ENCODE measurements at places on chromosomes 2 and 18.

- no peak for ATAC-seq
Observed at GRCh38 chr2:8644605-8645175, 37.2 kb upstream of the ID2 start.

DNA sequence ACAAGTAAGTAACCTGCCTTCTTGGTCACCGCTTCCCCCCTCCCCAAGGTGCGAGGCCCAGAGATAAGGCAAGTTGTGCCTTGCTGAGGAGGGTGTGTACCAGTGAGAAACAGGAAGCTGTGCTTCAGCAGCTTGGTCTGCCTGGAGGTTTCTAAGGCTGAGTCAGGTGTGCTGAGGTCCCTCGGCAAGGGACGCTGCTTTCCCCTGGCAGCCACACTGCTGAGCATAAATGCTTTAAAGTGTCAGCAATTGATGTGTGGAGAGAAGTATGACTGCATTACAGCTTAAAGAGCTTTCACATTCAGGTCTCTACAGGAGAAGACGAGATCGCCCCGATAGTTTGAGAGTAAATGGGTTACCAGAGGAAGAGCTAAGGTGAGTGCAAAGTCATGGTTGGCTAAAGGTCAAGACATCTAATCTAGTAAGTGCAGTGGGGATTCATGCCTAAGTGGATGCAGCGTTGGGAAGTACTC lies 86.9 kb downstream of the LIMS1 start:
- peak; percentile 32 for ATAC-seq

DNA sequence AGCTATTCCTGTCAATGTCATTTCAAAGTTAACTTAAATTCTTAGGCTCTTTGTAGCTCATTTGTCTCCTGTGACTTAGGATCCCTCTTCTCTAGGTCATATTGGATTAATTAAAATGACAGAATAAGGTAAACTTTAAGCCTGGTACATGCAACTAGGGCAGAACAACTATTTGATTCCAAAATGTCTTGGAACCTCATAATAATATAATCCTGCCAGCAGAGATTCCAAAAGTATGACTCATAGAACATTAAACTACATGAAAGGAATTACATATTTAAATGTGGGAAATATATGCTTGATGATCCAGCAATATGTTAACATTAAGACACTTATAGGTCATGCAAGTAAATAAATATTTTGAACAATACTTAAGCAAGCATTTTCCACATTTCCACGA lies 63.3 kb downstream of the COL3A1 start:
- ATAC-seq, result peak; percentile 77

GRCh38 chr2:100365434-100365833 lies 43.1 kb upstream of the LONRF2 start:
- ATAC-seq, result peak; percentile 37

- ATAC-seq, result no peak
Observed at GRCh38 chr2:27814758-27815157, 43.2 kb downstream of the MRPL33 start.

DNA sequence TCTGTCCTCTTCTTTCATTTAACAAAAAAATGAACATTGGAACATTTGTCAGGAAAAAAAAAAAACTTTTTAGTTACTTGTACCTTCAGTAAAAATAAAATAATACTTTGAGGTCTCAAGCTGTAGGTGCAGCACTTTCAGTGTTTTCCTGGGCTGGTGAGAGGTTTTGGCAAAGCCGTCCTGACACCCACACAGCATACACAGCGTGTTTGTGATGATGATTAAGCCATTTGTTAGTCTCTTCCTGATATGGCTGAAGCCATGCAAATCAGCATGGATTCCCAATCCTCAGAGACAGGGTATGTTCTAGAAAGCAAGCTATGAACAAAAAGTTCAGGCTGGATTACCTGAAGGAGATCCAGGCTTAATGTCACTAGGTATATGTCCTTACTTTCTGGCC lies 236.8 kb downstream of the ZNF516 start:
- ATAC-seq, result no peak

GRCh38 chr2:212858496-212858895 lies 292.9 kb downstream of the IKZF2 start:
- no peak for ATAC-seq

- peak; percentile 35 for ATAC-seq
Observed at GRCh38 chr2:96241900-96242611, 23.7 kb downstream of the TMEM127 start.

DNA sequence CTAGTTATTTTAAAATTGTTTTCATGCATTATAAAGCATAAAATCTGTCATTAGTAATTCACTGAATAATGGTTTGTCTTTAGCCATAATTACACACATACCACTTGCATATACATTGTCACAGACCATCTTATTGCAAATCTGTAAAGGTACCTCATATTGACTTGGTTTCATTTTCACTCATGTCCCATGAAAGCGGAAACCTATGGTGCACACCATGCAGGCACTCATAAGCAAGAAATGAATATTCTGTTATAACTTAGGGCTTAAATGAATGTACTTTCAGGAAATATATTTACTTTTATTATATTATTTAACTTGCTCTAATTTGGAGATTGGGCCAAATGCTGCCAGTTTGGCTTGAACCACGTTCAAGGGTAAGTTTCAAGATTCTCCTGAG lies 29.2 kb upstream of the STK17B start:
- no peak for ATAC-seq

DNA sequence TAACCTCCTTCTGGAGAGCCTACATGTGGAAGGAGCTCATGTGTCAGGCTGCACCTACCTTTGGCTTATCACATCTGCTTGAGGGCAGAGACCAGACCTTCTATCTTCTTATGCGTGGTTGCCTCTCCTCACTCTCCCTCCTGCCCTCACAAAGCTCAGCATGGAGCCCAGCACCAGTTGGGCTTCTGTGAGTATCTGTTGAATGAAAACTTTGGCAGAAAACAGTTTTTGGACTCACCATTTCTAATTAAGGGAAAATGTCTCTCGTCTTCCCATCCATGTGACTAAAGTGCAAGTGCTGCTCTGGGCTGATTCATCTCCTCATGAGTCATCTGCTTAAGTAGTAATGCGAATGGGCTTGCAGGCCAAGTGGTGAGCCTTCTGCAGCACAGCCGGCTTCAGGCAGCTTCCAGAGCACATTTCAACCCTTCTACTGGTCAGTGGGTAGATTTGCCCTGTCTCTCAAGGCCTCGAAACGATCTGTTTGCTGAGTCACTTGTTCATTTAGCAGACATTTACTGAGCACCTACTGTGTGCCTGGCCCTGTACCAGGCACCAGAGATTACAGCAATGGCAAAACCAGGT lies 102.6 kb downstream of the VSNL1 start:
- ATAC-seq, result peak; percentile 95

DNA sequence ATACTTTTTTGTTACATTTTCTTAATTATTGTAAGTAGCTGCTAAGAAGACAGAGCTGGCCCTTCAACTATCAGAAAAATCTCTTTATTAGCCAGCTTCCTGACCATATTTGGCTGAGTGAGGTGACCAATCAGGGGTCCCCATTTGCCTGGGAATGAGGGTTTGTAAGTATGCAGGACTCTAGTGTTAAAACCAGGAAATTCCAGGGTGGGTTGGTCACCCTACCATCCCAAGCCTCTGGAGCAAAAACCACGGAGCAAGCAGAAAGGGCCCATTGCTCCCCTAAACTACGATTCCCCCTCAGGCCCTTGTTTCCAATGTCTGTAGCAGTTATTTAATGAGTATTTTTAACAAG lies 165.6 kb upstream of the NCKAP5 start:
- ATAC-seq, result no peak

DNA sequence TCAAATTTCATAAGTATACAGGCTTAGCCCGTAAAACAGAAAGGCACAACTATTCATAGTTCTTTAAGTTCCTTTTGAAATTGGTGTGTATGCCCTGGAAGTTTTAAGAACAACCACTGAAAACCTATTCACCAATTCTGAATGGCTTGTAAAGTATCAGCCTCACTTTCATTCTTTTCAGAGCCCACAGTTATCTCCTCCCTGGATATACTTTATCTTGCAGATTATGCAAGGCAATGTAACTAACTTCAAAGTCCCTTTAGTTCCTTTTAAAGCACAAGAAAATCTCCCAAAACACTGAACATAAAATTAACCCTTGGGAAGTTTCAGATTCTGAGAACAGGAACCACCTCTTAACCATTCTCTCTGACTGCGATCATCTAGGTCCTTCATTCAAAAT lies 1.1 kb downstream of the STRN start:
- ATAC-seq, result no peak

DNA sequence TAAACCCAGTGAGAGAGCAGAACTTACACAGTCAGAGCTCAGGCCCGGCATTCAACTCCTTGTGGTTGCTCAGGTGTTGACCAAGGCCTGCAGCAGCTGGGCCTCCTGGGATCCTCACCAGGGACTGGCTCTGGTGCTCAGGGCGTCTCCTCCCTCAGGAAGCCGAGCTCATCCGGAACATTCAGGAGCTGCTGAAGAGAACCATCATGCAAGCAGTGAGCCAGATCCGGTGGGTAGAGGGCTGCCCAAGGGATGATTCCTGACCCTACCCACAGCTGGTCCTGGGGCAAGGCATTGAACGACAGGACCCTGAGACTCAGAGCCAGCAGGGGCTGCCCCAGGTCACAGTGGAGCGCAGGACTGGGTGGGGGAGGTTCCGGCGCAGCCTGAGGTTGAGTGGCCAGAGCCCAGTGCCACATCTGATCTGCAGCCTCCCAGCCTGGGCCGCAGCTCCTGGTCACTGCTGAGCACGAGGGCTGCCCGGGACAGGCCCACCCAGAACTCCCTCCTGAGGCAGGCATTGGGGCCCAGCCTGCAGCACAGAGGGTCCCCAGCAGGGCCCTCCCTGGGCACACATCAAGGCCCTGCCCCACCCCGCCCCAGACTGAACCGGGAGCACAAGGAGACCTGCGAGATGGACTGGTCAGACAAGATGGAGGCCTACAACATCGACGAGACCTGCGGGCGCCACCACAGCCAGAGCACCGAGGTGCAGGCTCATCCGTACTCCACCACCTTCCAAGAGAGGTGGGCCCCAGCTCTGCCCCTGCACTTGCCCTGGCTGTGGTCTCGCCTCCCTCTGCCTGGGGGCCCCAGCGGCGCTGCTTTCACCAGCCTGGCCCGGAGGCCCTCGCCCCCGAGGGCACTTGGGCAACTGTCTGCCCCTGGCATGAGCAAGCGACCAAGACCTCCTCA lies 2.4 kb downstream of the TEKT4 start:
- peak; percentile 25 for ATAC-seq

DNA sequence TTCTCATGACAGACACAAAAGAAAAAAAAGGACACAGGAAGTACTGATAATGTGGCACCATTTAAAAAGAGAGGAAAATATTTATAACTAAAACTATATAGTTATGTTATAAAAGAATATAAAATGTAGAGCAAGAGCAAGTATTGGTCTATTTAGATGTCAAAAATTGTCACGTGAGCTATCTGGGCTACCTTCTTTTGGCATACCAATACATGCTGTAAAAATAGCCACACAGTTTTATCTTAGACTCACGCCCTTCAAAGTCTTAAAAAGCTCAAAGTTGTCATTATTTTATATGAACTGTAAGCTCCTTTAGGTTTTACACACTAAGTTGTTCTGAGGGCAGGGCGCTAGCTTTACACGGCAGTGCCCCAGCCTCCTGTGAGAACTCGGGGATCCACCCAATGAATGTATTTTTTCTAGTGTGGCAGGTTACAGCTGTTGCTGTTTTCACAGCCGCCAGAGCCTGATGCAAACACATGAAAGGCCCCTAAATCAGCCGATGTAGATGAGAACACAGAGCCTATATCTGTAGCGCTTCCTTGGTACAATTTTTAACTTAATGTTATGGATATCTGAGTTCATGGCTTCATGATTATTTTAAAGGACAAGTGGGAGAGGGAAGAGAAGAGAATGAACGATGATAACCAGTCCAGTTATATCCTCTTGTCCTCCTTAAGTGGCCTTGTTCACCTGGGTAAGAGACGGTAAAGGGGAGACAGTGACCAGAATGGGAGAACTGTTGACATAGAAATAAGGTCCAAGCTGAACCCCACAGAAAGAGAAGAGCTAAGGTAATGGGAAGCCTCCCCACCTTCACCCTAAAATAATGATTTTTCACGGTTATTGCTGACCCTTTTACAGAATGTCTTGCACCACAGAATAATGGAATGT lies 130.8 kb downstream of the CACNB4 start:
- no peak for ATAC-seq

DNA sequence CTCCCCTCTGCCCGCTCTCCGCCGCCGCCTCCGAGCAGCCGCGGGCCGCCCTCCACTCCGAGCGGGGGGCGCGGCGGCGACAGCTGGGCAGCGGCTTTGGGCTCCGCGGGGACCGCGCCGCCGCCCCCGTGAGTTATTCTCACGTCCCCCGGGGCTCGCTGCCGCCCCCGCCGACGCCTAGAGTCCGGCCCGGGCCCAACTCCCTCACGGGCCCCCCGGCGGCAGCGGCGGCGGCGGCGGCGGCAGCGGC lies 645 bp downstream of the MIB1 start:
- no peak for ATAC-seq

GRCh38 chr2:77101796-77102452 lies 420.3 kb downstream of the LRRTM4 start:
- no peak for ATAC-seq

DNA sequence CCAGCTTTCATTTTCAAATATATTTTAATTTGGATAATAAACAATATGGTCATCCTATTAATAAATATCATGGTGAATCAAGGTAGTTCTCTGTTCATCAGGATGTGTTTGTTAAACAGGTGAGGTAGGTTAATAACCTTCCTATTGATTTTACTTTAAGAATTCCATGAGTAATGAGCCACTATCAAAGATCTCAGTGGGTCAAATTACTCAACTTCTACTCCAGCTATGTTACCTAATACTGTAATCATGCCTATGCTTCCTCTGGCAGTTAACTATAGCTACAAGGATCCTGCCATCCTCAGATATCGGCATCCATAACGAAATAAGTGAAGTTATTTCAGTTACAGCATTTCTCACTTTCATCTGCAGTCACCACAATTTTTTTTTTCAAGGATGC lies 289.6 kb upstream of the SLC8A1 start:
- ATAC-seq, result no peak

DNA sequence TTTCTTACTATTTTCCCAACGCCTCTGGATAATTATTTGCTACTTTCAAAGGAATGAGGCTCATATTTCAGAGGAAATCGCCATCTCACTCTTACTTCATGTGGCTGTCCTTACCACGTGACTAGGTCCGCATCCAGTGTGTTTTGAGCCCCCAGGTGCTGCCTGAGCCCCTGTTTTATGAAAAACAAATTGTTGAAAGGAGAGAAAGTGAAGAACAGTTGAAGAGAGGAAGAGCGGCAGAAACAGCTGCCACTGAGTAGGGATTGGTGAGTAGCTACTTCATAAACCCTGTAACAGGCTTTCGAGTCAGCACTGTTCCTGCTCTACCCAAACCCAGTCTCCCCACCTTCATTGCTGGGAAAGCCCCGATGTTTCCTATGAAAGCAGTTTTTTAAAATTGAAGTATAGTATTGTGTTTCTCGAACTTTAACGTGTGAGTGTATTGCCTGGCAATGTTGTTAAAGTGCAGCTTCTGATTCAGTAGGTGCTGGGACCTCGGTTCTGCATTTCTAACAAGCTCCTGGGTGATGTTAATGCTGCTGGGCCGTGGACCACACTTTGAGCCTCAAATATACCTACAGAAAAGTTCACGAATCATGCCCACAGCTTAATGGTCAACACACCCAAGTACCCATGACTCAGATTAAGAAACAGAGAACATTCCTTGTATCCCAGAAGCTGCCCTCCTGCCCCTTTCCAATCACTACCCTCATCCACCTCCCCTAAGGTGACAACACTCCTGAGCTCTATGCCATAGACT lies 39.7 kb downstream of the TMEM177 start:
- no peak for ATAC-seq

Data from SK-N-SH treated with all-trans-retinoic acid at 6 μM for 48 hours (cell line).